Panc1 (cell line): ENCODE measurements at places on chromosomes 7 and 10. TPM values are rescaled to one million over a fixed set of nuclear protein-coding genes. Genes with fewer than 3 reads are reported as not detected.

DNA sequence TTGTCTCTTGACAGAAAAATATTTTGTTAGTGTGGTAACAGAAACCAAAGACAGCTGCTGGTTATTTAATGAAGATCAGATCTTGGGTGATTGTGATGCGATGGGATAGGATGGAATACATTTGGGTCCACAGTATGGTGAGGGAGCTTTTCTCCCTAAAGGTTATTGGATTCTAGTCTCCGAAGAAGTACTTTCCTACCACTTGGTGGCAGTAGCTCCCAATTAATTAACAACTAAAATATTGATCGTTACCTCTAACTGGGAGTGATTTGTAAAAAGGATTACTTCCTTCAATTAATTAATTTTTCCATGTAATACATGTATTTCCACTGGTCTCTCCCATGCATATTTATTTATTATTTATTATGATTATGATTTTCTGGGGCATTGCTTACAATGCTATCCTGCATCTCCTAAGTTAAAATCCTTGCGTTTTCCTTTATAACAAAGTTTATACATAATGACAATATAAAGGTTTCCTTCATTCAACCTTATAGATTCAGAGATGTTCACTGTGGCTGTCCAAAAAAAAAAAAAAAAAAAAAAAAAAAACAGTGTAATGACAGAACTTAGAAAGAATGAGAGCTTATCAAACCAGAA lies 25.6 kb downstream of the TMEM196 start:
- H3K27me3 ChIP-seq, result 0 out of 2 replicates have a peak, but pooled peaks cover 4% of the 10 kb centered on the region
- H3K4me1 ChIP-seq, result no peaks in the 10 kb centered on the region
- peak; percentile 30 for DNase-seq
- no peak overlapping the region for H3K4me3 ChIP-seq
- no peaks in the 10 kb centered on the region for H3K36me3 ChIP-seq
- H3K27ac ChIP-seq, result no peak overlapping the region

- H3K4me3 ChIP-seq, result no peak overlapping the region
- DNase-seq, result no peak
- H3K27ac ChIP-seq, result no peak overlapping the region
- no peaks in the 10 kb centered on the region for H3K27me3 ChIP-seq
- H3K36me3 ChIP-seq, result no peaks in the 10 kb centered on the region
These were observed 257.6 kb downstream of the MAD1L1 start for GRCh38 chr7:1975179-1975578.

- no peak for DNase-seq
- peak overlapping the region; percentile 99 for H3K27ac ChIP-seq
- H3K36me3 ChIP-seq, result peaks cover 49% of the 10 kb centered on the region
- peaks cover 63% of the 10 kb centered on the region for H3K4me1 ChIP-seq
- H3K4me3 ChIP-seq, result peak overlapping the region; percentile 90
- H3K27me3 ChIP-seq, result no peaks in the 10 kb centered on the region
These were observed 3.4 kb downstream of the CAV1 start for GRCh38 chr7:116528008-116528789.

DNA sequence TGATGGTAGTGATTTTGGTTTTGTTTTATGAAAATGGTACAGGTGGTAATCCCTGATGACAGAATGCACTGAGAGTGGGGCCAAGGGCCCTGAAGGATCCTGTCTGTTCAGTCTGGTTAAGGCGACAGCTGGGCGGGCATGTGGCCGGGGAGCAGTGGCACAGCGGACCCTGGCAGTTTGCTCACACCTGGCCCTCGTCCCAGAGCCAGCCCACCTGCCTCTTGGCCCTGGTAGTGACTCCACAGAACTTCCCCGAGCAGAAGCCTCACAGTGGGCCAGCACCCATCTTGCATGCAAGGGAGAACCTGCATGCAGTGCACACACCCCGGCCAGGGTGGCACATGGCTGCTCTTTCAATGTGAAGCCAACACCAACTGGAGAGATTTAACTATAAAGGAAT lies 82.8 kb downstream of the ALOX5 start:
- H3K36me3 ChIP-seq, result no peaks in the 10 kb centered on the region
- no peak overlapping the region for H3K27ac ChIP-seq

DNA sequence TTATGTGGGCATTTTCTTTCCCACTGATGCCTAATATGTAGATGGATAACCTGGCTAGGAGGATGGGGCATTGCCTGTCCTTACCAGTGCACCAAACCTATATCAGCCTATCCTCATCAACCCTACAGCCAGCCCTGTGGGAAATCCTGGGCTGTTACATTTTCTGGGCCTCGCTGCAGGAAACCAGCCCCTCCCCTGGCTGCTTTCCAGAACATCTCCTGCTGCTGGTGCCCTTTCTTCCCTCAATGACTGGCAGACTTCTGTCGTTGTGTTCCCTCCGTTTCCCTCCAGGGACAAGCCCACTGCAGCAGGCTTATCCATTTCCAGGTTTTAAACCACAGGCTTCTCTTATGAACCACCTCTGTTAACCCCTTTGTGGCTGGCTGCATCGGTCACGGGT lies 486.1 kb upstream of the COBL start:
- H3K27me3 ChIP-seq, result no peaks in the 10 kb centered on the region
- H3K4me1 ChIP-seq, result no peaks in the 10 kb centered on the region
- no peak overlapping the region for H3K27ac ChIP-seq
- no peak for DNase-seq
- H3K4me3 ChIP-seq, result no peak overlapping the region

DNA sequence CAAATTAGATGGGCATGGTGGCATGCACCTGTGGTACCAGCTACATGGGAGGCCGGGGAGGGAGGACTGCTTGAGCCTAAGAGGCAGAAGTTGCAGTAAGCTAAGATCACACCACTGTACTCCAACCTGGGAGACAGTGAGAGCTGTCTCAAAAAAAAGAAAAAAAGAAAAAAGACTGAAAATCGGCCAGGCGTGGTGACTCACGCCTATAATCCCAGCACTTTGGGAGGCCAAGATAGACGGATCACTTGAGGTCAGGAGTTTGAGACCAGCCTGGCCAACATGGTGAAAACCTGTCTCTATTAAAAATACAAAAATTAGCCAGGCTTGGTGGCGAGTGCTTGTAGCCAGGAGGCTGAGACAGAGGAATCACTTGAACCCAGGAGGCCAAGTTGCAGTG lies 11.9 kb downstream of the RNF216 start:
- no peaks in the 10 kb centered on the region for H3K27me3 ChIP-seq
- DNase-seq, result no peak
- H3K4me3 ChIP-seq, result no peak overlapping the region
- H3K36me3 ChIP-seq, result no peaks in the 10 kb centered on the region

DNA sequence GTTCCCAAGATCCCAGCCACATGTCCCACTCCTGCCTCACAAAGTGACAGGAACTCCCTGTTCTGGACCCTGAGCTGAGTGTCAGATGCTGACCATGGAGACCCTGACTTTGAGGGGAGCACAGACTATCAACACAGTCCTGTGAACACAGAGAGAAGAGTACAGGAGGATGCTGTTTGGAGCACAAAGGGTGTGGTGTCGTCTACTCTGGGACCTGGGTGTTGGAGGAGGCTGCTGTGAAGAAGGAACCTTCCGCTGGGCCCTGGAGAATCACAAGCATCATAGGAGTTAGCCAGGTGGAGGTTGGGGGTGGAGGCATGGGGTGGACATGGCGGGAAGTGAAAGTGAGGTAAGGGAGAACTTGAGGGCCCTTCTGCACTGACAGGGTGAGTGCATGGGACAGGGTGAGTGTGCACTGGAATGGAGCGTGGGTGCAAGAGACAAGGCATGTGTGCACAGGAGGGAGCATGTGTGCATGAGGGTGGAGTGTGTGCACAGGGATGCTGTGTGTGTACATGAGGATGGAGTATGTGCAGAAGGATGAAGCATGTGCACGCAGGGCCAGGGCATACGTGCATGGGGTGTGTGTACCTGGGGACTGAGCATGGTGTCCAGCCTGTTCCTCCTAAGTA lies 70.7 kb upstream of the ANTXRL start:
- no peaks in the 10 kb centered on the region for H3K36me3 ChIP-seq
- no peaks in the 10 kb centered on the region for H3K4me1 ChIP-seq
- no peaks in the 10 kb centered on the region for H3K27me3 ChIP-seq

DNA sequence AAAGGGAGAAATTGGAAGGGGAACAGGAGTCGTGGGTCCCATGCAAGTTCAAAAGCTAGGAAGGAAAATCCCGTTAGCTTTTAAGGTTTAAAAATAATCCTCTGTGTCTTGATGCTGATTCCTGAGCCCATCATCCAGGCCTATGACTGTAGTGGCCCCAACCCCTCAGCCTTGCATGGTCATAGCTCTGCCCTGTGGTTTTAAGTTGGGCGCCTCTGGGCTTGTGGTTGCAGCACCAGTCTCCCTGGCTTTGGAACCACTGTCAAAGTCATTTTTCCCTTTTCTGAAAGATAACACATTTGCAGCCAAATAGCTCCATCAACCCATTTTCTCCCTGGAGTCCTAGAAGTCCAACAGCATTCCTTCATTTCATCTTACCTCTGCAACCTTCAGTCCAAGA lies 13.6 kb downstream of the TMEM236 start:
- H3K27ac ChIP-seq, result no peak overlapping the region
- no peaks in the 10 kb centered on the region for H3K27me3 ChIP-seq
- DNase-seq, result no peak
- no peaks in the 10 kb centered on the region for H3K36me3 ChIP-seq

- H3K27me3 ChIP-seq, result no peaks in the 10 kb centered on the region
- no peak overlapping the region for H3K27ac ChIP-seq
- H3K4me1 ChIP-seq, result no peaks in the 10 kb centered on the region
- no peak for DNase-seq
These were observed 157.4 kb downstream of the ST7 start for GRCh38 chr7:117110480-117111315.

KIAA1549 gene
- 14.1 TPM for total RNA-seq

ZNF862 gene
- total RNA-seq, result 6.8 TPM

RELN gene
- 0.10 TPM for total RNA-seq

TMEM273 gene
- 0.23 TPM for total RNA-seq

MCU gene
- total RNA-seq, result 31.6 TPM

NSUN5 gene
- 66.8 TPM for total RNA-seq

ZNF777 gene
- total RNA-seq, result 17.4 TPM

CYP26C1 gene
- 1.1 TPM for total RNA-seq
